ENCODE measurements at places on chromosomes 2 and 18.

GRCh38 chr2:193267496-193268002 lies 1072.8 kb upstream of the TMEFF2 start:
- no peak for DNase-seq

DNA sequence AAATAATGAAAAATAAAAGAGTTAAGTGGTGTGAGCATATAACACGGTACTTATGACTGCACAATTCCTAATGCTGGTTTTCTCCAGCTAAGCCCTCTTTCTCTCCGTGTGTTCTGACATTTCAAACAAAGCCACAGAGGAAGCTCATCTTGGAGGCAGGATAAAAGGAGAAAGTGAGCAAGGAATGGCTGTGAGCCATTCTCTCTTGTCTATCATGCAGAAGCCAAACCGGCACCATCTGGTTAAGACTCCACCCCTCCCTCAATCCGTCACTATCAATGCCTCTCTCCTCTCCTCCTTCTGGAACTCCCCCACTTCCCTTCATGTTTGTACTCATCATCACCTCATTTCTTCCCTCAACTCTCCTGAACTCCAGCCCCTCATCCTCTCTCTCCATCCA lies 210.4 kb downstream of the TMEM163 start:
- no peak for DNase-seq

- DNase-seq, result no peak
These were observed 10.7 kb downstream of the GPR17 start for GRCh38 chr2:127656569-127657231.

- no peak for DNase-seq
These were observed 331.3 kb downstream of the SS18 start for GRCh38 chr18:25759111-25759510.

DNA sequence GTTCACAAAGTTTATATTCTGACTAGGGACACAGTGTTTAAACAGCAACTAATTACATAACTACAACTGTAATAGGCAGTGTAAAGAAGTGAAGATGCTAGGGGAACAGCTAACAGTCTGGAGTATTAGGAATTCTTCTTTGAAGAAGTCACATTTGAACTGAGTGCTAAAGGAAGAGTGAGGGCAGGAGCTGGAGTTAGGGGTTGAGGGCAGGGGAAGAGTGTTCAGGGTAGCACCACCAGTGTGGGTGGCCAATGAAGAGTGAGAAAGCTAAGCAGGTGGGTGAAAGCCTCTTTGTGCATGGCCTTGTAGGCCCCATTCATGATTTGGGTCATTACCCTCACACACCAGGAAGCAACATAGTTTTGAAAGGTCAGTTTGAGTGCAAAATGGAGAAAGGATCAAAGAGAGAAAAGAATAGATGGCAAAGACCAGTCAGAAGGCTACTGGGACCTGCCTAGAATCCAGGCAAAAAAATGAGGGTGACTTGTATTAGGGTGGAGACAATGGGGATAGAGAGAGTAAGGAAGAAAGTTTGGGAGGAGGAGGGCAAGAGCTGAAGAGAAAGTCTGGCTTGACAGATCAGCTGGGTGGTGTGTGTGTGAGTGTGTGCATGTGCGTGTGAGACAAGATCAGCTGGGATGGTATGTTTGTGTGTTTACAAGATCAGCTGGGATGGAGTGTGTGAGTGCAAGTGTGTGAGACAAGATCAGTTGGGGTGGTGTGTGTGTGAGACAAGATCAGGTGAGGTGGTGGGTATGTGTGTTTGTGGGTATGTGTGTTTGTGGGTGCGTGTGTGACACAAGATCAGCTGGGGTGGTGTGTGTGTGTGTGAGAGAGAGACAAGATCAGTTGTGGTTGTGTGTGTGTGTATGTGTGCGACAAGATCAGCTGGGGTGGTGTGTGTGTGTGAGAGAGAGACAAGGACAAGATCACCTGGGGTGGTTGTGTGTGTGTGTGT lies 43.6 kb upstream of the AGPS start:
- DNase-seq, result no peak

DNA sequence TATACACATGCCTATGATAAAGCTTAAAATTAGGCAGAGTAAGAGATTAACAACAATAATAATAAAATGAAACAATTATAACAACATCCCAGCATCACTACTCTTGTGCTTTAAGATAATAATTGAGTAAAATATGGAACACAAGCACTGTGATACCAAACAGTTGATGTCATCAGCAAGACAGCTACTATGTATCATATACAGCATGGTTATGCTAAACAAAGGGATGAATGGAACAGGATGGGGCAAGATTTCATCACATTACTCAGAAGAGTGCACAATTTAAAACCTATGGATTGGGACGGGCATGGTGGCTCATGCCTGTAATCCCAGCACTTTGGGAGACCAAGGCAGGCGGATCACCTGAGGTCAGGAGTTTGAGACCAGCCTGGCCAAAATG lies 1221.0 kb downstream of the SUCLG1 start:
- DNase-seq, result no peak

- no peak for DNase-seq
These were observed 76.8 kb downstream of the ALPK2 start for GRCh38 chr18:58552057-58552461.

DNA sequence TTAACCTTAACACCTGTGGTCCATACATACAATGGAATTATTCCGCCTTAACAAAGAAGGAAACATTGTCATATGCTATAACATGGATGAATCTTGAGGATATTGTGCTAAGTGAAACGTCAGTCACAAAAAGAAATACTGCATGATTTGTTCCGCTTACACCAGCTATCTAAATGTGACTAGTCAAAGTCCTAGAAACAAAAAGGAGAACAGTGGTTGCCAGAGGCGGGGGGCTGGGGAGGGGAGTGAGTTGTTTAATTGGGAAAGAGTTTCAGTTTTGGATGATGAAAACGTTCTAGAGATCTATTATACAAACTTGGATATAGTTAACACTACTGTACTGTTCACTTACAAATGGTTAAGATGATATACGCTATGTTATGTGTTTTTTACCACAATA lies 72.0 kb downstream of the SPRED2 start:
- DNase-seq, result no peak

DNA sequence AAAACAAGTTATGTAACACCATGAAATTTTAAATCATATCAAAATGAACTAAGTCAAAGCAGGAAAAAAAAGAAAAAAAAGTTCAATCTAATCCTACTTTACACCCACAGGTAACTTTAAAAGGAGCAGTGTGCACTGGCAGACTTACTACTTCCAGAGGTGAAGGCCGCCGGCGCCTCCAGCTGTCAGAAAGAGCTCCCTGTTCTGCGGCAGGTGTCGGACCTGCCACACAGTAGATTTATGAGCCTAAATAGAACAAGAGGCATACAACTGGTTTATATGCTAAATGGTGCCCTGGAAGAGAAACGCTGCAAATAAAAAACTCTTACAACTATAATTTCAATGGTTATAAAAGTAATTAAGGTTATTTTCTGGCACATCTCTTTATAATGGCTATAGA lies 23.1 kb upstream of the PNO1 start:
- no peak for DNase-seq

DNA sequence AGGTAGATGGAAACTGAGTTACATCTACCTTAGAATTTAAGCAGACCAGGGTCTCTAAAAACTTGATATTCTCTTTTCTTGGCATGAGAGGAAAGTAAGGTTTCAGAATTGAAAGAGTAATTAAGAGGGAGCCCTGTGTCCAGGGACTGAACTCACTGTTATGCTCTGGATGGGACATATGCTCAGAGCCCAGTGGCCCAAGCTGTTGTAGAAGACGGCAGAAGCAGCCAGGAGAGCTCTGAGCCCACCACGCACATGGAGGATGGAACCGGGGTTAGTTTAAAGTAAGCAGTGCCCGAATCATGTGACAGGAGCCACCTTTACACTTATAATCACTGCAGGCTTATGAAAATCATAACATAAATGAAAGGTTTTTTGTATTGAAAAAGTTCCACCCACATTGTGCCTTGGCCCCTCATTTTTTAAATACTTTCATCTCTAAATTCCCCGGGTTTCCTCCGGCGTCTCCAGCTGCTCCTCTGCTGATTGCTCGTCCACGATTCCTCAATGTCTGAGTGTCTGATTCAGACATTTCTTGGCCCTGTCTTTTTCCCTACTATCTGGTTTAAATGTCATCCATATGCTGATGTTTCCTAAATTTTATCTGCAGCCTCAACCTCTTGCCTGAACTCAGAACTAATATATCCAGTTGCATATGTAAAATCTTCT lies 36.1 kb upstream of the SPTBN1 start:
- no peak for DNase-seq

DNA sequence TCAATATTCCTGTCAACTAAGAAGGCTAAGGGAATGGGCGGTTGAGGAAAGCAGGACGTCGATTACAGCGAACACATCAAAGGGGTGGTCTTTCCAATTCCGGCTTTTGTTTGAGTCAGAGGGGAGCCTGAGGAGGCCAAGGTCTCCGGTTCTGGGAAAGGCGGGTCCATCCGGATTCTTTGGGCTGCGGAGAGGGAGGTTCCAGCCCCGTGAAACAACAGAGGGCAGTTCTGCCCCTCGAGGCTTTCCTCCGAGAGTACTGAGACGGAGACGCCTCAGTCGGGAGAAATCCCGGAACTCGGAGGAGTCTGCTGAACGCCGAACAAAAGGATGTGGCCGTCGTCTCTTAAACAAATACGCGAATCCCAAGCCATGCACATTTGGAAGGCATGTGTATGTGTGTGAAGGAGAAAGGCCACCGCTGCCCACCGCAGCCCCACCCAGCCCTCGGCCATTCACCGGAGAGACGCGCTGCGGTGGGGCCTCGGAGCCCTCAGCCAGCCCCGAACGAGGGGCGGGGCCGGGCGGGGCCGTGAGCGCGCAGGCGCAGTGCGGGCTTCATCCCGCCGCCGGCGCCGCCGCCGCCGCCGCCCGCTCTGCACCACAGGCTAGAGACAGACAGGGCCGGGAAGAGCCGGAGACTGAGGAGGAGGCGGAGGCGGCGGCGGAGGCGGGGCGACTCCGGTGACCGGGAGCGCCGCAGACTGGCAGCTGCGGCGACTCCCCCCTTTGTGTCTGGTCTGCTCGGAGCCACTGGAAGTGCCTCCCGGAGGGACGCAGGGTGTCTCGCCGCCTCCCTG lies at the start of gene BMPR2:
TSS of gene BMPR2 (plus strand) at position 719 of the 800 bp plus-strand sequence. CDS start 1,148 bp downstream, outside the sequence.
- peak; percentile 85 for DNase-seq

DNA sequence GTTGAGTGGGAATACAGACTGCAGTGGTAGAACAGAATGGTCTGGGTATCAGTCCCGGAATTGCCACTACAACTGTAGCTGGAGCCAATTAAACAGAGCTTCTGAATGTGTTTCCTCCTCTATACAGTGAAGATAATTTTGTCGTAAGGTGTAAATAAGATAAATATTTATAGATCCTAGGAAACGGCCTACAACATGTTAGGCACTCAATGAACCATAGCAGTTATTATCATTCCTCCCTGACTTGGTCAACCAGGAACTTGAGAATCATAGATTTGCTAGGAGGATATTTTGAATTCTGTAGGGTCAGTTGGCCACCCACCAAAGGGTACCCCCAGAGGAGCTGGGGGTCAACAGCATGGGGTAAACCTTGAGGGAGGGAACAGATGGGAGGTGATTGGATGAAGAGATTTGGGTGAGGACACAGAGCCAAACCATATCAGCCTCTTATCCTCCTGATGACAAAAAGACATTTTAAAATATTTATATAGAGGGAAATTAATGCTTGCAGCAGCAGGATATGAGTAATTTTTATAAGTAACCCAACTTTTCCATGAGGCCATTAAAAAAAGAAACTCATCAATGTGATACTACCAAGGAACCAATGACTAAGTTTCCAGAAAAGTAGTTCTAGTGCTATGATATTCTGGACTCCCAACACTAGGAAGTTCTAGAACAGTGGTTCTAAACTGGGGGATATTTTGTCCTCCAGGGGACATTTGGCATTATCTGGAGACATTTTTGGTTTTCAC lies 4.0 kb downstream of the DHRS9 start:
- no peak for DNase-seq

- DNase-seq, result no peak
These were observed 21.9 kb upstream of the NCK2 start for GRCh38 chr2:105722726-105723297.

DNA sequence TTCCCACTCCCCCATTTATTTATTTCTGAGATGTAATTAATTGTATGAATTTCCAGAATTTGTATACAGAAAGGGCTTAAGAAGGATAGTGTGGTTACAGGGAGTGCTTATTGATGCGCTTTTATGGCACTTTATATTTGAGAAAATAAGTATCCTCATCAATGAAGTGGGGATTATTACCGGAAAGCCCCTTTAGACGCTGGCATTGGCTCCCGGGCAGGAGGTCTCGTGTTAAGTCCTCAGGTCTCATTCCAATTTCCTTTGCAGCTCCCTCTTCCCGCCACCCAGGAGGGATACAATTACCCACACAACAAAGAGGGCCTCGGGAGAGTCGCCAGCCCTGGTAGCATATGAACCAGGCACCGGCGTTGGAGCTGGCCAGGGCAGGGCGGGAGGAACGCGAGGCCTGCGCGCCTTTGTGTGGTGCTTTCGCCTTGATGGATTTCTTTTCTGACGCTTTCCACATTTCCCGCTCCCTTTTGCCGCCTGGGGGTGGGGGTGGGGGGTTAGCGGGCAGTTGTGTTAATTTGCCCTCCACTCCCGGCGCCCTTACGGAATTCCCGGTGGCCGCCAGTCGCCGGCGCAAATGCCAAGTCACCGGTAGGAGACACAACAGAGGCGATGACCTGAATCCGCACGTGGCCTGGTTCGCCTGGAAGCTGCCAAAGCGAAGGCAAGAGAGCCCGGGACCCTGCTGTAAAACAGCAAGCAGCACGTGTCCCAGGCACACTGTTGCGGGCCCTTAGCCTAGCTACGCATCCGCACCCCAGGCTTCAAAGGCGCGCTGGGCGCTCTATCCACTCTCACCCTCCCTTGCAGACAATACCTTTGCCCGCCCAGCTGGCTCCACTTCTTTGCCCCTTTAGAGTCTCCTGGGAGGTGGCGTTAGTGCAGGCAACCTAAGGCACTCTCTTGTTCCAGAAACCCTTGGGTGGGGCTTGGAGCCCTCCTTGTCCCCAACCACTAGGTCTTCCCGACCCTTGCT lies 3.3 kb downstream of the GAD1 start:
- peak; percentile 39 for DNase-seq

GRCh38 chr2:165870346-165870745 lies 76.3 kb upstream of the GALNT3 start:
- DNase-seq, result no peak

GRCh38 chr2:178473931-178474330 lies 4.5 kb downstream of the FKBP7 start:
- no peak for DNase-seq

DNA sequence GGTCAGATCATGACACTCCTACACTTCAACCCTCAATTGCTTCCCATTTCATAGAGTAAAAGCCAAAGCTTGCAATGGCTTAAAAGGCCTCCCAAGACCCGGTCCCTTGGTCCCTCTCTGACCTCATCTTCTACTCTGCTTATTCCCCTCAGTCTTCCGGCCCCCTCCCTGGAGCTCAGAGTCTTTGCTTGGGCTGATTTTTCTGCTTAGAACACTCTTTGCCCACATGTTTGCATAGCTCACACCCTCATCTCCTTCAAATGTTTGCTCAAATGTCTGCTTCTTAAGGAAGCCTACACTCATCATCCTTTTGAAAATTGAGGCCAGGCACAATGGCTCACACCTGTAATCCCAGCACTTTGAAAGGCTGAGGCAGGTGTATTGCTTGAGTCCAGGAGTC lies 65.6 kb upstream of the CAPN13 start:
- DNase-seq, result no peak

- no peak for DNase-seq
These were observed 208.5 kb upstream of the DTNA start for GRCh38 chr18:34501553-34501952.
